ENCODE measurements at places on chromosomes 2 and 18.
A peak's percentile ranks its signal among the peaks of the same experiment; 100 is the strongest.

DNA sequence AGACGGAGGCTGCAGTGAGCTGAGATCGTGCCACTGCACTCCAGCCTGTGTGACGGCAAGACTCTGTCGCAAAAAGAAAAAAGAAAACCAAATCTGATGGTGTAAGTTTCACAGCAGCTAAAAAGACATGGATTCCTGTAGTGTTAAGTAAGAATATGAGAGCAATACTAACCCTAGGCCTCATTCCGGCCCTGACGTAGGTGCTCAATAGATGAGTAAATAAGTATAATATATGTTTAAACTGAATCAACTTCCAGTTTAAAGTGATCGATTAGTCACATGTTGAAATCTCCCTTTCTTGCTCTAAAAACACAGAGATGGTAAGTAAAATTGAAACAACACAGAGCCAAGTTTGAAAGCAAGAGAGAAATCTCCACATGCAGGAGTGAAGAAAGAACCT lies 8.0 kb downstream of the ME2 start:
- DNase-seq: no peak

- DNase-seq: no peak
These were observed 132.5 kb downstream of the VAPA start for GRCh38 chr18:10046178-10046807.

DNA sequence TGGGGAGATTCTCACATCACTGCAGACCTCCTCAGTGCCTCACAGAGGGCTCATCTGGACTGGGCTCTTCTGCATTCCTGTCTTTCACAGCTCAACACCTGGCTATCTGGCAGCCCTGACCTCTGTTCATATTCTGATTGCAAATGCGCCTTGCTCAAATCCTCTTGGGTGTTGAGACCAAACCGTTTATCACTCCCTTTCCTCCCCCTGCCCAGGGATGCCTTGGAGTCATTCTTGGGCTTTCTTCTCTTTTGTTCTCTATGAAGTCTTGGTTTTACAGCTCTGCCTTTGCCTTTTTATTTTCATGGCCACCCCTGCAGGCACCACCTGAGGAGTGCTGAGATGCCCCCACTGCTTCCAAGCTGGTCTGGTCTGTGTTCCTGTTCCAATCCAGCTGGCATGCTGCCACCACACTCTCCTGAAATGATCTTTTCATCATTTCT lies 26.3 kb downstream of the TUBB6 start:
- peak; percentile 82 for DNase-seq

- no peak for DNase-seq
These were observed 284.6 kb downstream of the PHLPP1 start for GRCh38 chr18:62999921-63000320.

DNA sequence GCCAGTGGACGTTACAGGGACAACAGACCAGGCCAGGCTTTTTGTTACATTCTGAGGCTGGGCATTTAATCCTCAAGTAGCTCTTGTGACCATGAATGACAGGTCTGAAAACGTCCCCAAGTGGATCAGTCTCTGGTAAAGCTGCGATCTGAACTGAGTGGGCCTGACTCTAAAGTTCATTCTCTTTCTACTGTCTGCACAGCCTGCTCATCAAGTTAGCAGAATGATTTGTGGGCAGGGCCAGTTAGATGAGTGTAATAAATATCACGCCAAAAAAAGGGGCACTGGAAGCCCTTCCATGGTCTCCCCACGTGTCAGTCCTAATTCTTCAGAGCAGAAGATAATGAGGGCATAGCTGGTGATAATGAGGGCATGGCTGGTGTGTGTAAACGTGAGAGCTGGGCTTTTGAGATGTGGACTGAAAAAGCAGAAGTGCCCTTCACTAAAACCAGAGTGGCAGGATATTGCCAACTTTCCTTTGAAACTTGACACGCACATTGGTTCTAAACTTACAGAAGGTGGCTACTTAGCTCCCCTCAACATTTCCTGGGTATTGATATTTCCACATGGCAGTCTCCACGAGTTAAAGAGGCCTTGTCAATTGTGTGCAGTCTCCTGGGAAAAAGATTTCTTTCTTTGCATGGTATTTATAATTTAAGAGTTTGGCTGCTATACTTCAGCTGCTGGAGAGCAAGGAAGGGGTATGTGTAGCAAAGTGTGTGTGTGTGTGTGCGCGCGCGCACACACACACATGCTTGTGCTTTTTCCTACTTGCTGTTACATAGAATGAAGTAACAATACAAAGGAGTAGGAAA lies 72.7 kb upstream of the LYPD6B start:
- DNase-seq: peak; percentile 96

GRCh38 chr2:237045449-237045848 lies 40.2 kb upstream of the COPS8 start:
- no peak for DNase-seq

DNA sequence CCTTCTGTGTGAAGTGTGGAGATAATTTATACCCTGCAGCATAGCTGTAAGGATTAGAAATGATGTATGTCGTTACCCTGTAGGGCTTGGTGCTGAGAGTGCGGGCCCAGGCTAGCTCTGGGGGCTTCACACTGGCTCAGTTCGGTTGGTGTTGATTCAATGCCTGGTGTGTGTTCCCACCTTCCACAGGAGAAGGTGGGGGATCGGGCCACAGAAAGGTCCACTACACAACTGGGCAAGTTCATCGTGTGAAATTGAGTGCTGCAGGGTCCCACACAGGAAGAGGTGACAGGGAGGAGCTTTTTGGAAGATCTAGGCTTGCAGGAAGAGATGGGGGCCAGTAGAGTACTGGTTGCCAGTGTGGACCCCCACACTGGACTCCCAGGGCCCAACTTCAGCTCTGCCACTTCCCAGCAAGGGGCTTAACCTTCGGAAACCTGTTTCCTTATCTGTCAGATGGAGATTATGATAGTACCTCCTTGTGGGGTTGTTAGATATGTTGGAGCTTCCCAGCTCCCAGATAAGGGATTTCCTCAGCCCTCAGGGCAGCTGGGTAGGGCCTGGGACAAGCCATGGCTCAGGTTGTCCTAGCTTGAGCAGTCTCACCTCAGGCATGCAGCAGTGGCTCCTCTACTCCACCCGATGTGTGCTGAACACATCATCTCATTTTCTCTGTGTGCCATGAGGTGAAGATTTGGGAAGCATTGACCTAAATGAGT lies 71.5 kb downstream of the TMEM247 start:
- DNase-seq: no peak

DNA sequence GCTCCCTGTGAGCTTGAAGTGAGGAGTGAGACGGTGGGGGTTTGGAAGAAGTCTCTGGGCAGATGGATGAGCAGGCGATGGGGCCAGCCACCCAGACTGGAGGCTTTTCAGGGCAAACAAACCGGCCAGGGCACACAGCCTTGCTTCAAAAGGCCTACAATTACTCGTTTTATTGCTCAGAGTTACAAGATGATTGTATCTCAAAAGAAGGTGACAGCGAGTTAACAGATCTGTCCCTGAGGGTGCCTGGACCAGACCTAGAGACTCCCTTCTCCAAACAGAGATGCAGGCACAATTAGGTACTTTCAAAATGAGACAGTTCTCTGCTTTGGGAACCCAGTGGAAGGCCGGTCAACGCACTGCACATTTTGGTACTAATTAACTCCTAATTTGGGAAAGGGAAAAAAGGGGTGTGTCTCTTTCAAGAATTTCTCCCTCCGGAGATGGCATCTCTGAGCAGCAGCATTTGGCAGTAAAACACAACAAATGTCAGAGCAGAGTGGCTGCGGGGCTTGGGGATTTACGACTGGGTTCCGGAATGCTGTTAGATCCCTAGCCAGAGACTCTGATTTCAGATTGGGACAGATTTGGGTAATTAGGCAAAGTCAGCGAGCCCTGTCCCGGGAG lies 226.7 kb downstream of the TTC32 start:
- no peak for DNase-seq

DNA sequence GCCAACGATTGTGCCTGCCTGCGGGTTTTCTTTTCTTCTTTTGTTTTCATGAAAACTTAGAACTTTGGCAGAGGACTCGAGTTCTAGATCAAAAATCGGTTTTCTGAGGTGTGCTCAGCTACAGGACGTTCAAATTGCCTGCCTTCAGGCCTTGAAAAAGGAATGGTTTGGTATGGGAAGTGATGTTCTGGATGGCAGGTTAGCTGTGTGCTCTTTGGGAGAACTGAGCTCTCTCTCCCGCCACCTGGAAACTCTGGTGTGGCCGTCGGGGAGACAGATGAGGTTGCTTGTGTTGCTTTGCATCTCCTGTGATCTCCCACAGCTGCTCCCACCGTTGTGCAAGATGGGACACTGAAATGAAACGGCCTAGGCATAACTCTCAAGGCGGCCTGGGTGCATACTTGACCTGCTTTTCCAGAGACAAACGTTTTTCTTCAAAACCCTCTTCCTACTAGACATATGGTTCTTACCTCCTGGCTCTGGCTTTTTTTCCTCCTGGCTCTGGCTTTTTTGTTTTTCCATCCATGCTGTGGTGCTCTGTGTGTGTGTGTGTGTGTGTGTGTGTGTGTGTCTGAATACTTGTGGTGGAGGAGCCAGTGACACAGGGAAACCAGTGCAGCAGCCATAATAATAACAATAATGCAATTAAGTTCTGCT lies 2.0 kb downstream of the FMNL2 start:
- peak; percentile 52 for DNase-seq

DNA sequence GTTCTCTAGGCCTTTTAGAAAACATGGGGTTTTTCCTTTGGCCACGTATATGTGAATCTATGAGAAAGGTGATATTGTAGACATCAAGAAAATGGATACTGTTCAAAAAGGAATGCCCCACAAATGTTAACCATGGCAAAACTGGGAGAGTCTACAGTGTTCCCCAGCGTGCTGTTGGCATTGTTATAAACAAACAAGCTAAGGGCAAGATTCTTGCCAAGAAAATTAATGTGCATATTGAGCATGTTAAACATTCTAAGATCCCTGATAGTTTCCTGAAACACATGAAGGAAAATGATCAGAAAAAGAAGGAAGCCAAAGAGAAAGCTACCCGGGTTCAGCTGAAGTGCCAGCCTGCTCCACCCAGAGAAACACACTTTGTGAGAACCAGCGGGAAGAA lies 64.9 kb downstream of the CYBRD1 start:
- no peak for DNase-seq

GRCh38 chr2:216802516-216803215 lies 57.2 kb downstream of the TNP1 start:
- DNase-seq: no peak

- DNase-seq: no peak
These were observed 108.3 kb downstream of the PIEZO2 start for GRCh38 chr18:11040823-11041656.

DNA sequence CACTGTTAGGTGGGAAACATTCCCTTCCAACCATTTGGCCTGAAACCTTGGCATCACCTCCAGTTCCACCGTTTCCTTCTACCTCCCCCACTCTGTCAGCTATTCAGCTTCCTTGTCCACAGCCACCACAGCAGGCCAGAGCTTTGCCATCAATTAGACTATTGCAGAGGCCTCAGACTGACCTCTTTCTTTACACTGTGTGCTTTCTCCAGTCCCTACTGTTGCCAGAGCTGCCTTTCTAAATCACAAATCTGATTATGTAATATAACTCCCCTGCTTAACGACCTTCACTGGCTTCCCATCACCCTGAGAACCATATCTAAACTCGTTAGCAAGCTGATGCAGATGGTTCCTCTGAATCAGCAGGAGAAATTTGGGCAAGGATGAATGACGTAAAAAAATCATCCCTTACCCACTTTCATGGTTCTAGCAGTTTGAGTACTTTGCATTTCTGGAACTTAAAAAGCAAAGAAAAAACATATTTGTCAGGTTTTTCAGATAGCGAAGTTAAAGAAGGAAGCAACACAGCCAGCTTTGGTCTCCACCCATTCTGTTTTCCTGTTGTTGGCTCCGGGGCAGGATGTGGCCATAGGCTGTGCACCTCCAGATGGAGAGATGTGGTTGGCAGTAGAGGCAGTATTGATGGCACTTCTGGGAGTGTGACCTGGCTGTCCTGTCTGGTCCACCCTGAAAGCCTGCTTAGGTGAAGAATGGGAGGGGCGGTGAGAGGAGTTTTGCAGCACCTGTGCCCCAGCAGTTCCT lies 422.1 kb downstream of the PARD3B start:
- DNase-seq: no peak

GRCh38 chr2:39124746-39125057 lies 3.9 kb upstream of the SOS1 start:
- peak; percentile 69 for DNase-seq

GRCh38 chr2:15719566-15720313 lies 128.1 kb downstream of the DDX1 start:
- DNase-seq: no peak

GRCh38 chr2:100747551-100747950 lies 72.4 kb upstream of the NPAS2 start:
- no peak for DNase-seq

DNA sequence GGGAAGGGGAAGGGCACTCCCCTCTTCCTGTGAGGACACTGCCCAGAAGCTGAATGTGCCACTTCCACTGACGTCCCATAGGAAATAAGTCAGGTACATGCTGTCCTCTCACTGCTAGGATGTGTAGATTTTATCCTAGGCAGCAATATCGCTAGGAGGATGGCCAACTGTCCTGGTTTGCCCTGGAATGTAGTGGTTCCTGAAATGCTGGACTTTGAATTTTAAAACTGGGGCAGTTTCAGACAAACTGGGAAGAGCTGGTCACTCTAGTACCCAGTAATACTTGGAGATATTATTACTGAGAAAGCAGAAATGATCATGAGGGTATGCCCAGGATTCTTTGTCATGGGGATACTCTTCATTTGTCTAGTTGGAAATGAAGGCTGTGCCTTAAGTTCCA lies 5.4 kb upstream of the KCNS3 start:
- DNase-seq: no peak

DNA sequence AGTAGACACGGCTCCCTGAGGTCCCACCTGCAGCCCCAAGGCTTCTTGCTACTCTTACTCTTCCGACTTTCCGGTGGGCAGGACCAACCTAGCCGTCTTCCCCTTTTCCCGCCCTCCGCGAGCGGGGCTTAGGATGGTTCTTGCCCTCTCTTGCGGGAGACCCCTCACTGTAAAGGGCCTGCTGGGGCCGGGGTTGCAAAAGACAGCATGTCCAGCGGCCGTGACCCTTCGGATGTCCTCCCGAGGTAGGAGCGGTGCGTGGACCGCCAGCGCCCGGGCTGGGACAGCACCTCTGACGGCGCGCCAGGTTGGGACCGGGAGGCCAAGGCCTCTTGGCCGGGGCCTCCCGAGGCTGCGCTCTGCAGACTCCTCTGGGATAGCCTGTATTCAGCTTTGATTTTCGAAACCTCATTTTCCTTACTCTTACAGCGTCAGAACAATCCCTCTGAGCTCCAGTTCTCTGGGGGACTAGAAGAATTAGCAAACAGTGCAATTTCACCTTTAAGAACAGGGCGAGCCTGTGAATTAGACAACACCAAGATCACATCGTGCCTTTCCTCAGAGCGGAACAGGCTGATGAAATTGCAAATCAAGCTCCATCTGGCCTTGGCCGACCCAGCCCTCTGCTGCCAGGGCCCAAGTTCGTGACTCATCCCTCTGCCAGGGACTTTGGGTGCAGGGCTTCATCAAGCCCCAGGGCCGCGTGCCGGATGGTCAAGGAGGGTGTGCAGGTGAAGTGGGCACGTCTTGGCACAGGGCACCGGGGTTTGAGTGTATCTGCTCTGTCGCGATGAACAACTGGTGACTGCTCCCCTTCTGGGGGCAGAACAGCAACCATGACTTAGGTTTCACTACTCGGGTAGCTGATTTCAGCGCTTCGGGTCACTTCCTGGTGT lies 777 bp downstream of the MOCOS start:
- DNase-seq: no peak
